Stimulated activated CD4-positive, alpha-beta T cell treated with anti-CD3 and anti-CD28 coated beads, TNF-alpha, amount 100 ng/mL, for 1 hour (primary cell): ENCODE measurements at places on chromosomes 6 and 20.

- DNase-seq, result no peak
Measured at GRCh38 chr20:1477896-1478490, 11.3 kb upstream of the NSFL1C start.

DNA sequence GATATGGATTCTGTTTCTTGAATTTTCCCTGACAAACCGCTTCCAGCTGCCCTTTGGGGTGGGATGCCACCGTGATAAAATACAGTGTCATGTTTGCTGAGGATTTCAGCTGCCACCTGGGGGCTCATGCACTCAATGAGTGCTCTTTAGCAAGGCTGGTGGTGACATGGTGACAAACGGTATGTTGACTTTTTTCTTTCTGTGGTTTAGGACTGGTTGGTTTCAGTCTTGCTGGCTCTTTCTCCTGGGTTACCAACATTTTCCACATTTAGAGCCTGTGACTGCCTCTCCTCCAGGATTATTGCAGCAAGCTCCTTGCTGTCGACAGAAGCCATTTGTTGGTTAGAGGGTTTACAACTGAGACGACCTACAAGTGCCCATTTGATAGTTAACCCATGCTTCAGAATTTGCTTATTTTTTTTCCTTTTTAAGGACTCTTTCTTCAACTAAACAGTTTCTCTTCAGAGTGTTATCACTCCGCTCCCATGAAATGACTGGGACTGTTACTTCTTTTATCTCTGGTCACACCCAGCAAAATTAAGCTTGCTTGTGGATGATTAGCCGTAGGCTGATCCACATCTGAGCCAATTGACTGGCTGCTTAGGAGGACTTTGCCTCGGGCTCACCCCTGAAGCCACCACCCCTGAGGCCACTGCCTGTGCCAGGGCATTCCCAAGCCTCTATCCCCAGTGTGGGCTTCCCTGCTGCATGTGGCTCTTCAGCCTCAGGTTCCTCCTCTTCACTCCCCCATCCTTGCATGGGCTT lies 48.4 kb upstream of the CDYL start:
- DNase-seq, result no peak

GRCh38 chr20:53037621-53038020 lies 65.5 kb downstream of the TSHZ2 start:
- no peak for DNase-seq

GRCh38 chr6:133947302-133947900 lies 5.6 kb upstream of the TBPL1 start:
- DNase-seq, result no peak

GRCh38 chr6:87914637-87915395 lies 132.8 kb upstream of the SPACA1 start:
- DNase-seq, result no peak
